ENCODE measurements at places on chromosomes 7 and 10. TPM values are rescaled to one million over a fixed set of nuclear protein-coding genes. Genes with fewer than 3 reads are reported as not detected.

GRCh38 chr7:35854311-35854710, 53.5 kb downstream of the SEPTIN7 start:
- DNase-seq = no peak

DNA sequence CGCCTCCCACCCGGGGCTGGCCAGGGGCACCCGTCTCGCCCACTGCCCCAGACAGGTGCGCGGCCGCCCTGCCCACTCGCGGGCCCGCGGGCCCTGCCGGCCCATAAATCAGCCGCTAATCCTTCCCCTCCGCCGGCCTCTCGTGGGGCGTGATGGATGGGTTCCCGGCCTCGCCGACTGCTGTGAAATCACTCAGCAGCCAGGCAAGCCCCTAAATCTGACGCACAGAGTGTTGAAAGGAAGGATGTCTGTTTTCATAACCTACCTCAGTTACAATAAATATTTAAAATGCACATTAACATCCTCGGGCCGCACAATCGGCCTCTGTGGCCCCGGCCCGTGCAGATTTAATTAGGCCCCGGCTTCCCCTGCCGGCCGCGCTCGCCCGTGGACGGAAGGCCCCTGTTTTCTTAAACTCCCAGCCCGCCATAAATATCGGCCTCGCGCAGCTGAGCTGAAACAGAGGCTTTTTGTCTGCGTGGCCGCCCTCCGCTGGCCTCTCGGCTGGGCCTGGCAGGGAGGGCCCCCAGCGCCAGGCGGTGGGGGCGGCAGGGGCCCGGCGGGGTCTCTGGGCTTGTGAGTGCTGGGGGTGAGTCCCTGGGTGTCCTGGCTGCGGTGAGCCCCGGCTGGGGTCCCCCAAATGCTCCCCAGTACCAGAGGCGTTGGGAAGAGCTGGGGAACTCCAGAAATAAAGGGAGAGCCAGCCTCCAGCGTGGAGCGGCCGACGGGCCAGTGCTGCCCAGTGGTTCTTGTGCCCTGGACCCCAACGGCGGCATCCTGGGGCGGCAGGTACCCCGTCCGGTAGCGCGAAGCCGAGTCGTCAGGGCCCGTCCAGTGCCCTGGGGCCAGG, 90.7 kb downstream of the UNCX start:
- DNase-seq = no peak

DNA sequence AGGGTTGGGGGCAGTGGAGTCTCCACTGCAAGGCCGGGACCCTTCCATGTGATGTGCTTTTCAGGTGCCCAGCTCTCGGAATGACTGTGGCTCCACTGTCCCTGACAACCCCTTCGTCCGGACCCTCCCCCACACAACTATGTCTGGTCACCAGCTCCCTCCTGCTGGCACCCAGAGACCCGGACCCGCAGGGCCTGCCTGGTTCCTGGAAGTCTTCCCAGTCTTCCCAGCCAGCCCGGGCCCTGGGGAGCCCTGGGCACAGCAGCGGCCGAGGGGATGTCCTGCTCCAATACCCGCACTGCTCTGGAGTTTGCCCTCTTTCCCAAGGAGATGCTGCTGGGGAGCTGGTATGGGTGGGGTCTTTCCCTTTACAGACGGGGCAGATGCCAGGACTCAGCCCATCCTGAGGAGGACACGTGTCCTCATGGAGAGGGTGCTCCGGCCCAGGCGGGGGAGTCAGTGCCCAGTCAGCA, 5.5 kb downstream of the ATP6V0E2 start:
- no peak for DNase-seq

- peak; percentile 54 for DNase-seq
Observed at GRCh38 chr7:150451097-150451793, 815 bp downstream of the GIMAP8 start.

- no peak for DNase-seq
Observed at GRCh38 chr10:121322046-121322445, 276.2 kb downstream of the FGFR2 start.

DNA sequence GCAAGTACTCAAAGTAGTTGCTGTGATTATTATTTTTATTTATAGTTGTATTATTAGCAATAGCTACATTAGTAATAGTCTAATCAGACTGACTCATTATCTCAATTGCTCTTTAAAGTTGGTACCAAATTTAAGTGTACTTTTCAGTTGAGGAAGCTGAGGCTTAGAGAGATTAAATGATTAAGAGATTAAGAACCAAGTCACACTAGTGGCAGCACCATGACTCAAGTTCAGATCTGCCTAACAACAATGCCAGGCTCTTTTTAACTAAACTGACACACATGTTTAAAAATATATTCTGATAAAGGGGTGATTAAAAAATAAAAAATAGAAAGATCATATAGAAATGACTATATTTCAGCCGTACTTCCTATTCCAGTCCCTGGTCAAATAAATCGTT, 42.0 kb downstream of the FZD1 start:
- no peak for DNase-seq

- peak; percentile 62 for DNase-seq
Observed at GRCh38 chr7:15684111-15684800, 2.2 kb downstream of the MEOX2 start.

DNA sequence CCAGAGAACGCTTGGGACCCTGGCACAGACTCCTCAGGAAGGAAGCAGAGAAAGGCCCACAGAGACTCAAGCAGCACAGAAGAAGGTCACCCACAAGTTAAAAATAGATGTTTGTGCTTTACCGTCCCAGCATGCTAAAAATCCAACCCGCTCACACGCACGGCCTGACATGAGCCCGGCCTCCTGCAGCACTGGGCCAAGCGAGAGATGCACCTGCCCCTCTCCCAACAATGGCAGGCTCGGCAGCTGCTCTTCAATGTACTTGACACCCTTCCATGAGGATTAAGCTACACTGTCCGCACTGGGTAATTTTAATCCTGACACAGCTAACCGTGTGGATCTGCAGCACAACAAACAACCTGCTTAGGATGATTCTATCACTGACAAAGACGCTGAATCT, 9.3 kb downstream of the DIP2C start:
- DNase-seq = no peak

DNA sequence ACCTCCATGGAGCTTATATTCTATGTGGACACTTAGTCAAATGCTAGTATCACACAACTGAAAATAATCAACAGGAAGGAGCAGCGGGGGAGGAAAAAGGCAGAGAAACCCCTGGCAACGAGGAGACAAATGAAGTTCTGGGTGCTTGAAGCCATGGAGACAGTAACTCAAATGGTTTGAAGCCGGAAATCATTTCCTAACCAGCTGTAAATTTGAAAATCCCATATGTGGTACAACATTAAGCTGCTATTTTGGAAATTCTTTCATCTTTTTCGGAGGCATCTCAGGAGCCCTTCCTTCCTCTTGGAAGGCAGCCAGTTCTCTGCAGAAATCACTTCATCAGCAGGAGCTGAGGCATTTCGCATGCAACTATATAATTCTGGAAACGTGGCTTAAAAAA, 91.4 kb downstream of the PPP1R3C start:
- peak; percentile 9 for DNase-seq

DNA sequence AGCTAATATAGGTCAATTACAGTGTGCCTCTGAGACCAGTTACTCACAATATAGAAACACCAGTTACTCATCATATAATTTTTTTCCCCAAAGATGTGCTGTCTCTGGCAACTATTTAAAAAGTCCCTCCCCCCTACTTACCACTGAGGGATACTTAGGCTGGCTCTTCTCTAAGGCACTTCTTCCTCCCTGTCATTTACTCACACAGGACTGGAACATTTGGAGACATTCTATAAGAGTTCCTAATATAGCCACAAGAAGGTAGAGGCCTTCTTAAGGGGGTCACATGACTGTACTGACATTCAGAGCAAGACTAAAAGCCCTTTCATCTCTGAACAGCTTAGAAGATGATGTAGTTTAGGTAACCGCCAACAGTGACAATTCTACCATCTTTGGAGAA, 44.4 kb upstream of the SLIT1 start:
- no peak for DNase-seq

GRCh38 chr7:98202367-98203195, 8.7 kb upstream of the BHLHA15 start:
- DNase-seq = no peak

- no peak for DNase-seq
Observed at GRCh38 chr10:77419056-77419455, 218.6 kb downstream of the KCNMA1 start.

DNA sequence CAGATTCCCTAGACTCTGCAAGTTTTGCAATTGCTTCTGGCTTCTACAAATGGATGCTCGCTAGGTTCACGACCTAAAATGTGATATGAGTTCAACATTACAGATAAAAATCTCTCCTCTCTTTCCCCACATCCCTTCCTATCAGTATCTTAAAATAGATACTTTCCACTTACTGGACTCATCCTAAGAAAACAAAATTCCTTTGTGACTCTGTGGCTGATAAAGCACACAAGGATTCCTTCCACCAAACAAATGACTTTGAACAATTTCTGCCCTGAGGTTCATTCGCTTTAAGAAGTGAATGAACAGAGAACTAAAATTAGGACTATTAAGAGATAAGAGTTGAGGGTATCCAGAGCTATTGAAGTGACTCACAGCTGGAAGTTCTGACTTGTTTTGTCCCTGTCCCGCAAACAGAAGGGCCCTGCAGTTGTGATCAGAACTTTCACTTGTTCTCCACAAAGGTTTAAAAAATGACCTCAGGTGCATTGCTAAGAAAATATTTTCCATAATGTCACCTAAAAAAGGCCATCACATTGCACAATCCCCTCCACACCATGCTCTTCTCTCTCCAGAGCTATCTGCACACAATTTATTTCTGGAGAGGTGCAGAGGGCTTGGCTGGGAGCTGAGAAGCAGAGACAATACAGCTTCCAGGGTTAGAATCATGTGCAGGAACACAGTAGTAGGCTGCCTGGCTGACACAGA, 96.1 kb downstream of the PIP4K2A start:
- DNase-seq = no peak

GRCh38 chr10:69572159-69573055, 815 bp downstream of the NEUROG3 start:
- no peak for DNase-seq

DNA sequence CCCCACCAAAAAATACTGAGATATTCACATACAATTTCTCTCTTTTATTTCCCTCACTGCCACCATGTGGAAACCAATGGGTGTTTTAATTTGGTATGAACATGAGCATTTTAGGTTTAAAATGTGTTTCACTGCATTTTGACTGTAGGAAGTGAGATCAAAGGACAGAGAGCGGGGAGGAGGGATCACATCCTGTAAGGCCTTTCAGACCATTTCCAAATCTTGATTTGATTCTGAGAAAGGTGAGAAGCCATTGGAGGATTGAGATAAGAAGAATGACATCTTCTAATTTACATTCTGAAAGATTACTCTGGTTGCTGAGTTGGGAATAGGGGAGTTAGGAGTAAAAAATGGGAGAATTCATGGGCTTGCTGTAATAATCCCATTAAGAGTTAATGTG, 42.5 kb downstream of the GPR141 start:
- no peak for DNase-seq

- DNase-seq = peak; percentile 96
Observed at GRCh38 chr10:119686465-119687191, 35.4 kb downstream of the BAG3 start.

GRCh38 chr10:100522945-100523344, 3.3 kb upstream of the SEC31B start:
- no peak for DNase-seq

- DNase-seq = no peak
Observed at GRCh38 chr7:128795129-128795528, 3.4 kb downstream of the CCDC136 start.

DNA sequence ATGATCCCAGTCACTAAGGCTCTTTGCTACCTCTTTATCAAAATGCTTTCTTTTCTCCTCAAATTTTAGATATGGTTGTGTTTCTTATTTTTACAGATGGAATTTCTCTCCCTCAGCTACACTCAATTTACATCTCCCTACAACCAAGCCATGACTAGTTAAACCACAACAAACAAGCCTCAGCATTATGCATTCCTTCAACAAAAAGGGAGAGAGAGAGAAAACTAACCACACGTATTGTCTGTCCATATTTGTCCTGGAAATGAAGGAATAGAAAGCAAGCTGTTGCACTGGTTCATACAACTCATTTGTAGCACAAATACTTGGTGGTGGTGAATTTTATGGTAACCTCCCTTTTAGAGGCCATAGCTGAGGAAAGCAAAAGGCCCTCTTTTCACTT, 286.4 kb downstream of the AHR start:
- no peak for DNase-seq

- DNase-seq = peak; percentile 73
Observed at GRCh38 chr7:132191418-132191817, 384.9 kb downstream of the PLXNA4 start.

EBF3 gene
- 6.5 TPM for total RNA-seq

GIMAP1 gene
- total RNA-seq = 28.2 TPM

HHEX gene
- total RNA-seq = 66.9 TPM

SFMBT2 gene
- total RNA-seq = 2.2 TPM

C10orf53 gene
- total RNA-seq = not detected

ATG9B gene
- total RNA-seq = 0.28 TPM

CASP7 gene
- 71.8 TPM for total RNA-seq

TLX1 gene
- not detected for total RNA-seq

LRRTM3 gene
- total RNA-seq = not detected

RET gene
- total RNA-seq = 1.0 TPM

HMX2 gene
- total RNA-seq = not detected

TMEM196 gene
- total RNA-seq = not detected

HERC4 gene
- 51.7 TPM for total RNA-seq
